ENCODE measurements at places on chromosomes 2 and 18.

DNA sequence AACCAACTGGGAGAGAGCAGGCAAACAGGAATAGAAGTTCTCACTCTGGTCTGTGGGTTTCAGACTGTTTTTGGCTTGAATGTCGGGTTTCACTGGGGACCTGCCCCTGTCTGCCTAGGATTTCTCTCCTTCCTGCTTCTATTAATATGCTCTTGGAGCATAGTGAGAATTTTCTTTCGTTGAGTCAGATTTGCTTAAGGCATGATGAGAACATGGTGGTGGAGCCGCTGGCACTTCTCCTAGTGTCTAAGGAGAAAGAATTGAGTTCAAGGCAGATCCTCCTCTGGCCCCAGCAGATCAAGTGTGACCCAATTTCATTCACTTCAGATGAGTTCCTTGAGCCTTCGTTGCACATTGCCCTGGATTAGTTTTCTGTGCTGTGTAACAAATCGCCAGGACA, 103.9 kb upstream of the HS6ST1 start:
- no peak for DNase-seq

DNA sequence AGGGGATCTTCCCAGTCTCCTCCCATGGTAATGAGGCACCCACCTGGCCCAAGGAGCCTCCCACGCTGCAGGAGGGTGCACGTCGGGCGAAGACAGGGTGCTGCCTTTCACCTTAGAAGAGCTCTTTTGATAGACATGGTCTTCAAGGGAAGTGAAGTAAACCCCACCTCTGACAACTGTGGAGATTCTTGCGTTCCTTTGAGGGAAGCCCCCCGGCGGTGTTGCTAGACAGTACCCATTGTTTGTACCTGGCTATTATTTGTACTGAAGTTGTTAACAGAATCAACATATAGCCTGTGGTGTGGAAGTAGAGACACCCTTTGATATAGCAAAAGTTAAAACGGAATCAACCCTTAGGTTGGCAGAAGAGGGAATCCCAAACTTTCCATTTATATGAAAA, 648.0 kb downstream of the GALR1 start:
- no peak for DNase-seq

- no peak for DNase-seq
Measured at GRCh38 chr2:66283787-66284186, 151.1 kb upstream of the MEIS1 start.

DNA sequence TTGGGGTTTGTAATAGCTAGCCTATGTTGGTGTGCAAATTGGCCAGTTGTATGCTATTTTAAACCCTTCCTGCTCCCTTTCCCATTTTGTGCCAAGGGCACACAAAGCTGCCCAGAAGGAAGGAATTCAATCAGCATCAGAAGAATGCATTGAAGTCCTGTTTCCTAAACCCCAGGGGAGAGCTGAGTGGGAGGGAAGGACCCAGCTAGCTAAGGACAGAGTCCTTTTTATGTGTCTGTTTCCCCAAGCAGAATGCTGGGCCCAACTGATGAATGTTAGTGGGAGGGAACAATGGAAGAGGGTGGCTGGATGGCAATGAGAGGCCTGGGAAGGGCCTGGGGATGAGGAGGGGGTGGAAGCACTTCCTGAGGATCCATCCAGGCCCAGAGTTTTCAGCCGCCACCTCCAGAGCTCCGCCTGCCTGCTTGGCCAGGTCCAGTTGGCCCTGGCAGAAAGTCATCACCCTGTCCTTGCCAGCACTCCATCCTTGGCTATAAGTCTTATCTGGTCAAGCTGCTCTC, 32.7 kb downstream of the MEX3C start:
- DNase-seq, result no peak

DNA sequence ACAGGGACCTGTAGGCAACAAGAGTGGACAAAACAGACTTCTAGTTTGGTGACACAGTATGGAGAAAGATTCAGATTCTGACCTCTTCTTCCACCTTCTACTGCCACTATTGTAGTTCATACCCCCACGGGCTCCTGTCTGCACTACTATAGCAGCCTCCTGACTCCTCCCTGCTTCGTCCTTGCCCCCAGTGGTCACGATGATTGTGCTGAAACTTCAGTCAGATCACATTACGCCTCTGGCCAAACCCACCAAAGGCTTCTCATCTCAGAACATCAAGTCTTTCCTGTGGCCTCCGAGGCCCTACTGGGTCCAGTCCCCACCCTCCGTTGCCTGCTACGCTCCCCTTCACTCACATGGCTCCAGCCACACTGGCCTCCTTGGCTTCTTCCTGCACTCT, 147.6 kb downstream of the CYP26B1 start:
- DNase-seq, result no peak

- DNase-seq, result no peak
Measured at GRCh38 chr2:174708713-174709112, 55.6 kb downstream of the CHRNA1 start.

DNA sequence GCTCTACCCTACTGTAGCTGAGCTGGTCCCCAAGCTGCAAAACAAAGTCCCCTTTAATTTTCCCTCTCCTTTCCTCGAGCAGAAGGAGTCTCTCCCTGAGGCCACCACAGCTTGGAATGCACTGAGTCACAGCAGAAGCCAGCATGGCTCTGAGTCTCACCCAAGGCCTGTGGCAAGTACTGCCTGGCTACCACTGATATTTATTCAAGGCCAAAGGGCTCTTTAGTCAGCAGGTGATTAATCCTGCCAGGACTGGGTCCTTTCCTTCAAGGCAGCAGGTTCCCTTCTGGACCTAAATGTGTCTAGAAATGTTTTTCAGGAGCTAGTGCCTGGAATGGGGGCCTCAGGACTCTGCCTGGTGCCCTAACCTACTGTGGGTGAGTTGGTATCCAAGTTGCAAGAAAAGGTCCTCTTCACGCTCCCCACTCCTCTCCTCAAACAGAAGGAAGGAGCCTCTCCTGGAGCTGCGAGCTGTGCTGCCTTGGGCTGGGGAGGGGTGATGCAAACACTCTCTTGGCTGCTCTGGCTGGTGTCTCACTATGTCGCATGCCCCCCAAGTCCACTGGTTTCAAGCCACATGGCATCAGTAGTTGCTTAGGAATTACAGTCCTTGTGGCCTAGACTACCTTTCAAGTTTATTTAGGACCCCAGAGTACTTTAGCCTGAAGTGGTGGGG, 53.4 kb downstream of the CD28 start:
- DNase-seq, result no peak

DNA sequence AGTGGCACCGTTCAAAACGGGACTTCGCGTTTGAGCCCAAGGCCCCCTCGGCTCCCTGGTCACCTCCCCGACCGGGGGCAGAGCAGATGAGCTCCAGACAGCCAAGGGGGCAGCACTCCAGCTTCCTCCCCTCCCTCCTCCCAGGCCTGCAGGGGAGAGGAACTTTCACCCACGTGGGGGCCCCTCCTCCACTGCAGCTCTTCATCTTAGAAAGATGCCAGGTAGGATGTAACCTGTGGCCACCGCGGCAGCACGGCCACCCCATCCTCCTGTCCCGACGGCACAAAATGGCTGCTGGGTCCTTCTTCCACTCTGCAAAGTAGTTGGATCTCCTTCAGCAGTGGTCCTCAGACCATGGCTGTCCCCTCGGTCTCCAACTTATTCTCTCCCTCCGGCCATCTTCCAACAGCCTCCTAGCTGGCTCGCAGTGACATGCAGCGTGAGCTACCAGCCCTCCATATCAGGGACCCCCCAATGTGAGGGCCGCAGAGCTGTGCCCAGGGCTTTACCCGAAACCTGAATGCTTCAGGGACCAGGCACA, 94.5 kb upstream of the ID2 start:
- no peak for DNase-seq

- peak; percentile 54 for DNase-seq
Measured at GRCh38 chr2:129923265-129924091, 56.0 kb upstream of the RAB6C start.

GRCh38 chr2:204074456-204074855, 137.9 kb downstream of the ICOS start:
- no peak for DNase-seq

DNA sequence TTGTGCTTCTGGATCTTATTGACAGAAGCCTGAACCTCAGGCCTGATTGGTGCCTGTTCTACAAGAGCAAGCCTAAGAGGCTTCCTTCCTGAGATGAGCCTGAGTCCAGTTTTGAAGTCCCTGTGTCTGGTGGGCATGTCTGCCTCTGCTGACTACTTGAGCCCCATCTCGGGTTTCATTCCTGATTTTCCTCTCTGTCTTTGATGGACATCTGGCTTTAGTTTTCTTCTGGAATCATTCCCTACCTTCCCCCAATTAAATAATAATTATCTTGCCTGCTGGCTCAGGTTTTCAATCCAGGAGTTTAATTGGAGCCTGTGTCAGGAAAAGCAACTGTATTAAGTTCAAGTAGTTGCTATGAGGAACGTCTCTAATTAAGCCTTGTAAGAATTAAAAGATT, 135.5 kb upstream of the MC4R start:
- DNase-seq, result no peak

- no peak for DNase-seq
Measured at GRCh38 chr18:55592106-55592505, 4.1 kb upstream of the TCF4 start.

GRCh38 chr2:43420389-43420801, 175.4 kb downstream of the THADA start:
- DNase-seq, result no peak

GRCh38 chr2:69553991-69554390, 89.5 kb downstream of the AAK1 start:
- DNase-seq, result no peak

GRCh38 chr18:54776282-54776977, 51.8 kb upstream of the RAB27B start:
- no peak for DNase-seq

DNA sequence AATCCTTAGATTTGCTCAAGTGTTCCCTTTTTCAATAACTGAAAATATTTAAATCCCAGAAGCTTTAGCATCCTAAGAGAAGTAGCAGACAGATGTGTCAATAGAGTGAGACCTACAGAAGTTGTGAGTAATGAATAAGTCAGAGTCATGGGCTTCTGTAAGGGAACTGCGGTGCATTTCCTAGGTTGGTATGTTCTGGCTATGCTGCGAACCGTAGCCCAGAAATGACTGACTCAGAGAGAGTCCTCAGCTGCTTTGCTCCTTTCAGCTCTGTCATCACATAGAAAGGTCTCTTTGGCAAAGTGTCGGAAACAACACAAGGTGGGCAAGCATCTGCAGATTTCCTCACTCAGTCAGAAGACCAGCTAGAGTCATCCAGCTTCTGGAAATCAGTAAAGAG, 297.1 kb downstream of the ARHGAP15 start:
- no peak for DNase-seq

- no peak for DNase-seq
Measured at GRCh38 chr18:60893355-60894097, 439.7 kb upstream of the CDH20 start.

DNA sequence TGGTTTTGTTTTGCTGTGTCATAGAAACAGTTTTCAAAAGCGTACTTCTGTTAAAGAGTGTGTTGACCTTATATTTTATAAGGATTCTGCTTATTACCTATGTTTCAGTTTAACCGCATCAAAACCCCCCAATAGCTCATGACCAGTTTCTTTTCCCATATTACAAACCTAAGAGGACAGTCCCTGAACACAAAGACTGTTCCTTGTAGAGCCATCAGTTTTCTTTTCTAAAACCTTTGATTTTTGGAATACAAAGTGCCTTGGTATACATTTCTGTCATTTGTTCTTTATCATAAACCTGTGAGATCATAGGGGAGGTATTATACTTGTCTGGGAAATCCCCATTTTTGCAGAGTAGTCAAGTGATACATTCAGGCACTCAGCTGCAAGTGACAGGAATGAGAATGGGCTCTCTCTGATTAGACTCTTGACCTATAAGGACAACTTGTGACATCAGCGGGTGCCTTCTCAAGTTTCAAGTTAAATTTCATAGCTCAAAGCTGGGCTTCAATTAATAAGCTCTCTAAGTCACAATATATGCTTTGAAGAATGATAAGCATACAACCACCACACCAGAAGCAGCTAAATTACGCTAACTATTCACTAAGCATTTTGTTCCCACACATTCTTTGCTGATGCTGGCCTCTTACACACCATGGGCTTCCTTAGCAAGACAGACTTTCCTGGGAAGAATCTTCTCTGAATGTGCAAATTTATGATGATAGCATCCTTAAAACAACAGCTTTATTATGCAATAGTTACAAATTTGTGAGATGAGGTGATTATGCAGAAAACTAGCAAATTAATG, 97.5 kb upstream of the CD302 start:
- DNase-seq, result no peak

DNA sequence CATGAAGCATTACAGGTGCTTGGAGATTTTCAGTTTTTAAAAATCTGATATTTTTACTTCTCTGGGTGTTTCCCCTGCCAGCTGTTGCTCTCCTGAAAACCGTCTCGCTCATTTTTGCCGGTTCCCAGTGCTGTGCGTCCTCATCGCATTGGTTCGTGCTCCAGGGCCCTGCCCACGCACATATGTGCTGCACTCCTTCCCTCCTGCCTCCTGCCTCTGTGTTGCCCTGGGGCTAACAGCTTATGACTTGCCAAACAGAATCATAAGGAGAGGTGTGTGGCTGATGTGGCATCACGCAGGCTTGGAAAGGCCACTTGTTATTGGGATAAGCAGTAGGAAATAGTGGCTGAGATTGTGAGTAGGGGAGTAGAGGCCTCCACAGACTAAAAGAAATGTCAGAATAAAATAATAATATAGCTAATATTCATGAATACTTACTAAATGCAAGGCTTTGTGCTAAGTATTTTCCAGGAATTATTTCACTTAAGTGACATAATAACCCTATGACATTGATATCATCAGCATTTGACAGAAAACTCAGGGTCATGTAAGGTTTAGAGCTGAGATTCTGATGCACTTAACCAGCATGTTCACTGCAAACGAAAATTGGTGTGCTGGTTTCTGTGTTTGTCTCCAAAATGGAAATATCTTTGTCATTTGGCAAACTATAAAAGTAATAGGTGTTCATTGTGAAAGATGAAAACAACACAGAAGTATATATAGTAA, 53.5 kb downstream of the SLC4A1AP start:
- DNase-seq, result no peak

DNA sequence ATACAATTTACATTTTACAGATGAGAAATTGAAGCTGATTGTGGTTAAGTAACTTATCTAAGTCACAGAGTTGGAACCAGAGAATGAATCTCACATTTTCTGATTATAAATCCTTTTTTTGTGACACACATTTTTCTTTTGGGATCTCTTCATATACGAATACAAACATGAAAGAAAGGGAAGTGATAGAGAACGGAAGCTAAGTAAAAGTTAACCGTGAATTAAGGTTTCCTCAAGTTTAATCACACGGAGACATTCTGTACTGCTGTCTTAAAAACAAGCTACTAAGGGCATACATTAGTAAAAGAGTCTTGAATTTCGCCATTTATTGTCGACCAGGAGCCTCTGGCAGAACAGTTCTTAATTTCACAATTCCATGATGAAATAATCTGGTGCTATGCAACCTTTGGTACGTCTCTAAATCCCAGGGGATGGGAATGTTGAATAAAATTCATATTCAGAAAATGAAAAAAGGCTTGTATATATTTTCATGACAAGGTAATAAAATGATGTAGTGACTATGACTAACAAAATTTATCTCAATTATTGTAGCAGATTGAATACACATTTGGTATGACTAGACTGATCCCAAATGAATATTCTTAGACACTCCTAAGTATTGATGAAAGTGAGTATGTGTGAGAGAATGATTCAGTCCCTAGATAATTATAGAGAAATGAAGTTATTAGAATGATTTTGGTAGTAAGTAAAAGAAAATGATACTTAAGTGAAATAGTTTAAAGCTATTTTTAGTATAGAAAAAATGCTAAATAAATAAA, 40.3 kb upstream of the ZSWIM2 start:
- no peak for DNase-seq

Data from DMS153 (cell line).